ENCODE measurements at places on chromosomes 3 and 15.

- no peak for DNase-seq
These were observed 35.8 kb upstream of the SLCO2A1 start for GRCh38 chr3:134065252-134066157.

- DNase-seq = no peak
These were observed 317.6 kb upstream of the RASGRP1 start for GRCh38 chr15:38882221-38882620.

DNA sequence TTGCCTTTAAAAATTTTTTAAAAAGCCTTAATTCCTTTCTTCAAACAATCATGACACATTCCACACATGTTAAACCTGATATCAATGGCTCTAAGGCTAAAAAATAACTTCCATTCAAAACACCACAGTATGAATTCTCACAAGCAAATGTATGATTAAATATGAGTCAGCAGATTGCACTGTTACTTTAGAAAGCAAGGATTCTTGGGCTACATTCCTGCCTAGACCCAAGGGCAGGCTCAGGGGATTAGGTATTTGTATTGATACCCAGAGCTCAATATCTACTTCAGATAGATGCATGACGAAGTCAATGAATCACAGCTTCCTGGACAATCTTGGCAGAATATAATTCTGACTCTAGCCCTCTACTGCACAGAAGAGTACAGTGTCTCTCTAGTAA lies 65.7 kb downstream of the RARB start:
- peak; percentile 32 for DNase-seq

GRCh38 chr15:47870956-47871625 lies 153.8 kb downstream of the SEMA6D start:
- DNase-seq = no peak

- DNase-seq = no peak
These were observed 107.1 kb upstream of the ICE2 start for GRCh38 chr15:60585743-60586708.

- DNase-seq = no peak
These were observed 1.7 kb downstream of the RASL12 start for GRCh38 chr15:65066001-65066634.

- no peak for DNase-seq
These were observed 20.8 kb upstream of the ALDH1L1 start for GRCh38 chr3:126201168-126201567.

- DNase-seq = no peak
These were observed 1693.9 kb downstream of the SI start for GRCh38 chr3:163384383-163384782.

- no peak for DNase-seq
These were observed 3.1 kb downstream of the GP5 start for GRCh38 chr3:194395778-194396538.

- DNase-seq = peak; percentile 4
These were observed 69.8 kb downstream of the TIGIT start for GRCh38 chr3:114363554-114364202.

DNA sequence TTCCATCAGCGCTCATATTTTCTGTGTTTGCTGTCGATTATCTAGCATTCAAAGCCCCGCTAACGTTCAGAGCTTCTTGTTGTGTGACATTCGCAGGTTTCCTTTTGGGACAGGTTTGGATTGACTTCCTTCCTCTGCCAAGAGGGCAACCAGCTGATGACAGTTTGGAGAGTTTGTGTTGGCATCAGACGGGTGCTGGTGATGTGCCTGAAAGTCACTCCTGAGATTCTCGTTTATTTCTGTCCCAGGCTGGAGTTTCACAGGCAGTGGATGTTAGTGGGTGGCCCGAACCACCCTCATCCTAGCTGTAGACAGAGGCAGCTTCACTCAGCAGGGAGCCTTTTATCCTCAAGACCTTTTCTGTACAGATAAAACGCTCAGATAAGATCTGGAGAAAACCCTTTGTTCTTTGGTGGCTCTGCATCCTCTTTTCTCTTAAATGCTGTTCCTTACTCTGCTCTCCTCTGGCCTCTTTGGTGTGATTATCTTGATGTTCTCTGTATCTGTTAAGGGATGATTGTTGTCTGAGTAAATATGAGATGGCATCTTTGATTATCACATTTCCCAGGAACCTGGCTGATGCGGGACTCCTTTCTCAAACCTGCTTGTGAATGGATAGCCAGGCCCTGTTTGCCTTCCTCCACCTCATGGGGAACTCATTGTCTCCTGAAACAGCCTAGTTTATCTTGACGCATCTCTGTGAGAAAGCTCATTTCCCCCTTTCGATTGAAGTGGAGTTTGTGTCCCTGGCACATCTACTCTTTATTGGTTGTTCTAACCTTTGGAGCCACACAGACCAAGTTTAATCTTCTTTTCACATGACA lies 35.9 kb downstream of the CGNL1 start:
- no peak for DNase-seq

DNA sequence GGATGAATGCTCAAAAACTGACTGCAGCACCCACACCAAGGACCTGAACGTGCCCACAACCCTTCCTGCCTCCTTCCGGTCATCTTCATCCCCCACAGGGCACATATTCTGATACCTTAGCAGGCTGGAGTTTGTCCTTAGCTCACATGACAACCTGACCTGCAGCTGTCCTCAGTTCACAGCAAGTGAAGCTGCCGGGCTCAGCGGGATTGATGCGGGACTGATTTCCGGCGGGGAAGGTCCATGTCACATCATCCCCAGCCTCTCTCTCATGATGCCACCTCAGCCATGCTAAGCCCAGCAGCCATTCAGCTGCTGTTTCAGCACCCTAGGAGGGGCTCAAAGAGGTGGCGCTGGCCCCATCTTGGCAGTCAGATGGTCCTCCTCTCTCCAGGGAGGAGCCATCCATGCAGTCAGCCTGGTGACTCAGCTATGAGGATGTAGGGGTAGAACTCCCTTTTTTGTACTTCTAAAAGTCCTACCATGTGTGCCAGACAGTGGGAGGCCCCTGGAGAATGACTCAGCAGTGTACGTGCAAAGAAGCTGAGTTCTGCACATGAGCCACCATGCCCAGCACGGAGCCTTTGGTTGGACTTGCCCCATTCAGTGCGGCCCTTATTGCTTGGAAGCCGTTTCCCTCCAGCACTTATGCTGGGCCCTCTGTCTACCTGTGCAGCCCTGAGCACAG lies 9.5 kb downstream of the CA12 start:
- peak; percentile 79 for DNase-seq

- DNase-seq = no peak
These were observed 3.9 kb upstream of the HHLA2 start for GRCh38 chr3:108292450-108292849.

DNA sequence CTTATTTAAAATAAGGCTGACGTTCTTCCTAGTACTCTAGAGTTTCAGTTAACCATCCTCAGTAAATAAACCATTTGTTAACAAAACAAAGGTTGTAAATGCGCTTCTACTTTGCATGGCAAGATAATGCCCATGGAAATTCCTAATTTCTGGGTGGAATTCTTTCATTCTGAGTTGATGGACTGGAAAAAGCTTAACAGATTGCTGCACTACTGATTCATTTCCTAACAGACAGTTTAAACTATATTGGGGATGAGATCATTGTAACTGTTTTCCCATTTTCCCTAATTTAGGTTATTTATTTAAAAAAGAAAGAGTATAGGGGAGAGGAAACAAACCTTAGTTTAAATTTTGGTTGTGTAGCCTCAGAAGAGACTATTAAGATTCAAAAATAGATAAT lies 342.2 kb downstream of the NLGN1 start:
- no peak for DNase-seq

- no peak for DNase-seq
These were observed 74.0 kb upstream of the TNFAIP8L3 start for GRCh38 chr15:51168700-51169099.

- DNase-seq = no peak
These were observed 73.9 kb downstream of the TBC1D2B start for GRCh38 chr15:78003539-78004008.

DNA sequence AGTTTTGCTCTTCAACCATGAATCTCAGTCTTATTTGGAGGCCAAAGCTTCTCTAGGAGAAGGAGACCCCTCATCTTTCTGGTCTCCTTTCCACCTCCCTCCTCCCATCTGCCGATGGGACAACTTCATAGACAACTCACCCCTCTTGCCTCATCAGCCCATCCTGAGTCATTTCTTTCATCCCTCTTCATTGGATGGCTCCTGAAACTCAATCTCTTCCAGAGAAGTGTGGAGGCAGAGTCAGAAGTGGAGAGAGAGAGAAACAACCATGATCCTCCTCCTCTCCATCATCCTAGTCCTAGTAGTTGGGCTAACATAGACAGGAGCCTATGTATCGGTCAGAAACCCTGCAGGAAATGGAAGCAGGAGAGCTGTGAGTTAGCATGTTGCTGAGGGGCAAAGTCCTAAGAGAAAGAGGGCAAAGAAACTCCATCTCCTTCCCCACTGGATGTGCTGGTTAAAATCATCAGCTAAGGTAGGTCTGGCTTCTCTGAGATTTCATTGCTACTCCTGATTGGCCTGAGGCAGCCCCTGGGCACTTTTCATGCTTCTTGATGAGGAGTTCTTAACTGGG lies 21.3 kb upstream of the HCN4 start:
- no peak for DNase-seq

DNA sequence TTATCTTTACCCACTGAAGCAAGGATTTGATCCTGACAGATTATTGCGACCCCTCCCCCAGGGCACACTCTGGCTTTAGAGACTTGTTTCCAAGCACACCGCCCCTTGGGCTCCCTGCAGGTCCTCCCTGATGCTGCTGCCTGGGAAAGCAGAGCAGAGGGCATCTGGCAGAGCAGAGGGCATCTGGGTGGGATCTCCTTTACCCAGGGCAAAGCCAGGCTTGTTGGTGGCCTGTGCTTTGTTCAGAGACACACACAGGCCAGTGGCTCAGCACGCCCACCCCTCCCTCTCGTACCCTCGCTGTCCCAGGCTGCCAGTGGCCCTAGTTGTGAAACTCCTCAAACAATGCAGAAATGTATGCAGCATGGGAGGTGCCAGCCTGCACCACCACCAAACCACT lies 4.8 kb downstream of the KLF13 start:
- no peak for DNase-seq

DNA sequence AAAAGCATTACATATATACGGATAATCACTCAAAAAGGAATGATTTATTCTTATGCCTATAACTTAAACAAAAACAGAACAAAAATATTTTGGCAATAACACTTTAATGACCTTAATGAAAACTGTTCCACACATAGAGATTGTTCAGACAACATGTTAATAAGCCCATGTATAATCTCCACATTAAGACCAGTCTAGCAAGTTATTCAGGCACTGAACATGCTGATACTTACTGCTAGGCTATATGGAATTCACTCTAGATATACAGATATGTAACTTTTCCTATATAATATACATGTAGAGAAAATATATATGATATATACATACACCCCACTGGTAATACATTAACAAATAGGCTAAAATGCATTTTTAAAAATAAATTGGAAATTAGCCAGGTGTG lies 43.8 kb upstream of the USP50 start:
- no peak for DNase-seq

DNA sequence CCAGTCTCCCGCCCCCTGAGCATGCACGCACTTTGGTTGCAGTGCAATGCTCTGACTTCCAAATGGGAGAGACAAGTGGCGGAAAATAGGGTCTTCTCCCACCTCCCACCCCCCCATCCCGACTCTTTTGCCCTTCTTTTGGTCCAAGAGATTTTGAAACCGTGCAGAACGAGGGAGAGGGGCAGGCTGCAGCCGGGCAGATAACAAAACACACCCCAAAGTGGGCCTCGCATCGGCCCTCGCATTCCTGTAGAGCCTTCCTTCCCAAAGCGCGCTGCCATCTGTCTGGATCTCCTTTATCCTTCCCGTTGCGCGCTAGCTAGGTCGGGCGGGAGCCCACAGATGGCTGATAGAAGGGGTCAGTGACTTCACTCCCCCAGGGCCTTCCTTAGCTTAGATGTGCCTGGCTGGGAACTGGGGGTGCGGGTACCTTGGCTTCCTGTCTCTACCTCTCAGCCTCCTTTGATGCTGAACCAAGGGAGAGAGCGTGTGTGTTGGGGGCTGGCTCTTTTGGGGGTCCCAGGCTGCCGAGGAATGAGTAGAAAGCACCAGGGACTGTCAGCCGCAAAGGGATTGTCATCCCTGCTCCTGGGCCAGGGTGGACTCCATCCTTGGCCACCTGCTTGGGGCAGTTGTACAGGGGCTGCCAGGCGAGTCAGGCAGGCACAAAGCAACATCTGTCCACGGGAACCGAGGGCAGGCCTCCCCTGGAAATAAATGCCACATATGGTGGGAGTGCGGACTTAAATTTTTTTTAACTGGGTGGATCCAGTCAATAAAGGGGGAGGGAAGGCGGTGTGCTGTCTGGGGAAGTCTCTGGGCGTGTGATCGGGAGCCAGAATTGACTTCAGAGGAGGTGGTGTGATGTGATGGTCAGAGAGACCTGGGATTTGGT lies 1.8 kb downstream of the SMAD3 start:
- no peak for DNase-seq

DNA sequence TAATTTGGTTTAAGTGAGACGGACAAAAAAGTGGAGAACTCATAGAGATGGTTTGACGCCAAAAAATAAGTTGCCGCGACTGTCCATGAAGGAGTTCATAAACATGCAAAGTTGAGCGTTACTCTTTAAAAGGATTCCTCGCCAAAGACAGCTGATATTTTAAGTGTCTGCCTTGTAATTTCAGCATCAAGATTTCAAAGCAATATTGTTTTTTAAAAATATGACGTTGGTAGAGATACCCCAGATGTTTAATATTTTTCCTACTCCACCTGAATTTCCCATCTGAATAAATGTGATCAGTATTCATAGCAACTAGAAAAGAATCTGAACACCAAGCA lies 155.0 kb downstream of the TUSC7 start:
- DNase-seq = no peak

DNA sequence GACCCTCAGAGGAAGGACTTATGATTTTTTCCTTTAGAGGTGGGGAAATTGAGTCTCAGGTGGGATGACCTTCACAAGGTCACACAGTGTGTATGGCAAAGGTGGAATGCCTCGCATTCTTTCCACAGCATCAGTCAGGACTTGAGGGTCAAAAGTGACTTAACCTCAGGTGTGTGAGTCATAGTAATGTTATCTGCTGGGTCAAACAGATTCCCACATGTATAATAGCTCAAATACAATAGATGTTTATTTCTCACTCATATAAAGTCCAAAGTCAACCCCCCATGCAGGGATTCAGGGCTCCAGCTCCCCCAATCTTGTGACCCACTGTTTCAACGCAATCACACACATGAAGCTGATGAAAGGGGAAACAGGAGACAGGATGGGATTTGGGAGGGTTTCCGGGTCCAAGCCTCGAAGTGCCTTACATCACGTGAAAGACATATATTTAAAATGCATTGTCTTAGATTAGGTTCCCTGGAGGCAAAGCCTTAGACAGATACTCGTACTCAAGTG lies 34.0 kb upstream of the CCDC174 start:
- DNase-seq = no peak

DNA sequence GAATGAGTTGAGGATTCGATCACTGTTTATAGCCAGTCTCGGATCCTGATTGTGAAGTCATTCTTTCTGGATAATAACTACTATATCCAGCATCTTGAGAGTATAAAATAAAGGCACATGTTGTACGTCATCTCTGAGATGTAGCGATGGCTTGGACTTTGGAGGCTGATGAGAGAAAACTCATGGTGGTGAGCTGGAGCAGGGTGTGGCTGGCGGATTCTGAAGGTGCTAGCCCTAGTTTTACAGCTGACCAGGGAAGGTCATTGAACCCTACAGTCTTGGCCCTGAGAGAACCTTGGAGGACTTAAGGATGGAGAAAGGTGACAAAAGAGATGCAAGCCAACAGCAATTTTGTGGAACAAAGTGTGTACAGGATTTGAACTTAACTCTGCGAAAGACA lies 153.8 kb downstream of the IGF1R start:
- no peak for DNase-seq

GRCh38 chr3:76410762-76411281 lies 625.5 kb upstream of the ZNF717 start:
- DNase-seq = no peak
